Neural crest cell (in vitro differentiated cells): ENCODE measurements at places on chromosomes 1 and 21.

DNA sequence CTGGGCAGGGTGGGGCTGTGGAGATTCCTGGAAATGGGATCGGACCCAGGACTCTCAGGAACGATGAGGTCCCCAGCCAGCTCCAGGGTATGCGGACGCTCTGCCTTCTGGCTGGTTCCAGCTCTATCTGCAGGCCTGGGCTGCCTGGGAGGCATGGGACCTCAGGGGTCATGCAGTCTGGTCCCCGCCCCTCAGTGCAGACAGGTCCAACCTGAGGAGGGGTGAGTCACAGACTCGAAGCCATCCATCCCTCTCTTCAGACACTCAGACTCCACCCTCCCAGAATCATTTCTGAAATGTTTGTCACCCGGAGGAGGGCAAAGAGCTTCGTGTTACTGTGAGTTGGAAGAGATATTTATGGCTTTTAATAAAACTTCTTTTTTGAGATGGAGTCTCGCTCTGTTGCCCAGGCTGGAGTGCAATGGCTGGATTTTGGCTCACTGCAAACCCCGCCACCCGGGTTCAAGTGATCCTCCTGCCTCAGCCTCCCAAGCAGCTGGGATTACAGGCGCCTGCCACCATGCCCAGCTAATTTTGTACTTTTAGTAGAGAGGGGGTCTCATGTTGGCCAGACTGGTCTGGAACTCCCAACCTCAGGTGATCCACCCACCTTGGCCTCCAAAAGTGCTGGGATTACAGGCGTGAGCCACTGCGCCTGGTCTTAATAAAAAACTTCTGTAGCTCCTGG, 5.9 kb upstream of the MYOM3 start:
- DNase-seq, result no peak

- DNase-seq, result no peak
Measured at GRCh38 chr1:12047120-12047876, 15.8 kb upstream of the TNFRSF8 start.

DNA sequence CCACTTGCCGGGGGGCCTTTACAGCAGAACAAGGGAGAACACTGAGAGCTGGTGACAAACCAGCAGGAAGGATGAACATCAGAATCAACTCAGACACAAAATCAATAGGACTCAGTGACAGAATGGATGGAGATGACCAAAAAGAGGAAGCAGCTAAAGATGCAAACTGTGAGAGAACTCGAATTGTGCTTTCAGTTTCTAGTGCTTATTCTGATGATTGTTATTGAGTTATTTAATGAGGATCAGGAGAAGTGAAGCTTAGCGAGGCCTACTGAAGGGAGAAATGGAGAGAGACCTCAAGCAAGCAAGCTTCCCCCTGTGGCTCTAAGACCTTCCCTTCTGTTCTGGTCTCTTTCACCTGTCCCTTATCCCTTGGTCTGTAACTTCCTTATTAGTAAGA, 30.3 kb upstream of the TMEM125 start:
- no peak for DNase-seq

DNA sequence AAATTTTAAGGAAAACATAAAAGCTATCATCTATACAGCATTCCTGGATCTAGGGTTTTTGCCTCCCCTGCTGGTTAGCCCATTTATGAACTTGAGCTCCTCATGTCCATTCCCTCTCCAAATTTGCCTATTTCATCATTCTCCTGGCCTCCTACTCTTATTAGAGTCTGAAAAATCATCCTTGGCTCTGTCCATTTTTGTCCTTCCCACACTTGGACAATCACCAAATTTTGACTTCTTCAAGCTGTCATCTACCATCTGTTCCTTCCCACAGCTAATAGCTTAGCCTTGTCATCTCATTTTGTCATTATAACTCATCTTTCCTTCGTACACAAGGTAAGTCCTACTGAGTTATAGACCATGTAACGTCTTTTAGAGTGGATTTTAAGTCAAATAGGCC, 2.2 kb upstream of the HENMT1 start:
- DNase-seq, result no peak

DNA sequence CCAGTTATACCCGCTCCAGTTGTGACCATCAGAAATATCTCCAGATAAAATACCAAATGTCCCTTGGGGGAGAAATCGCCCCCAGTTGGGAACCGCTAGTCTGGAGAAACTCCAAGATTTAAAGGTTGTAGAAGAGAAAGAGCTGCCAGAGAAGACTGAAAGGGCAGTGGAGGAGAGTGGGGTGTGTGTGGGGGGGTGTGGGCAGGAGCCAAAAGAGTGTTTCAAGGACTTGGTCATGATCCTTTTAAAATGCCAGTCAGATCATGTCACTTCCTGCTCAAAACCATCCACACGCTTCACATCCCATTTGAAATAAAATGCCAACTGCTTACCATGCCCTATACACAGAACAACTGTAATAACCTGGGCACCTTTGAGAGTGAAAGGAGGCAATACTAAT, 3.4 kb upstream of the HEYL start:
- DNase-seq, result no peak

DNA sequence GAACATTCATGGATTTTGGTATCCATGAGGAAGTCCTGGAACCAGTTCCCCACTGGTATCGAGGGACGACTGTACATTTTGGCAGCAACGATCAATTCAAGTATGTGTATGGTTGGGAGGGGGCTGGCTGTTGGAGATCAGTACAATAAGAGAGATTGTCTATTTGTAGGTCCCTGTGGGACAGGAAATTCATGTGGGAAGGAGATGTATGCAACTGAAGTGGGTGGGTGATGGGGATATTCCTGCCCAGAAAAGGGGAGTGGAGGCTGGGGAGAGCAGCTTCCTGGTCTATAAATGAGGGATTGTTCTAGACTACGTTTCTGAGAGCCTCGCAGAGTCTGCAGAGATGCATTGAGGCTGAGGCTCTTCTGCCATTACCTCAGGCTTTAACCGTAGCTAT, 140.2 kb upstream of the MAGI3 start:
- no peak for DNase-seq

DNA sequence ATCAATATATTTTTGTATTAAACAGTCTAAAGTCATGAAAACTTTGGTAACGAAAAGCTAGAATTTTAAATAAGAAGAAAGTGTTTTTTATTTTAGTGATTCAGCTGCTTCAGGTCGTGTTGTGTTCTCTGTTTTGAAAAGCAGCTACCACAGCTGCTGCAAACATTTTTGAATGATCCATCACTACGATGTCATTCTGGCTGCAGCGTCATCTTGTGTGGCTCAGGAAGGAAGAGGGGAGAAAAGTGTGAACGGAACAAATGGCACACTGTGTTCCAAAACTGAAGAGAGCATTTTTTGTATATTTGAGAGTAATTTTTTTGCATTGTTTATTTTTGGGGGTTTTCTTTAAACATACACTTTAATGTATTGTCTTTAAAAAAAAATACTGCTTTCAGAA, 323.0 kb upstream of the ADGRL2 start:
- no peak for DNase-seq

- no peak for DNase-seq
Measured at GRCh38 chr1:205447457-205448341, 8.1 kb downstream of the BLACAT1 start.

DNA sequence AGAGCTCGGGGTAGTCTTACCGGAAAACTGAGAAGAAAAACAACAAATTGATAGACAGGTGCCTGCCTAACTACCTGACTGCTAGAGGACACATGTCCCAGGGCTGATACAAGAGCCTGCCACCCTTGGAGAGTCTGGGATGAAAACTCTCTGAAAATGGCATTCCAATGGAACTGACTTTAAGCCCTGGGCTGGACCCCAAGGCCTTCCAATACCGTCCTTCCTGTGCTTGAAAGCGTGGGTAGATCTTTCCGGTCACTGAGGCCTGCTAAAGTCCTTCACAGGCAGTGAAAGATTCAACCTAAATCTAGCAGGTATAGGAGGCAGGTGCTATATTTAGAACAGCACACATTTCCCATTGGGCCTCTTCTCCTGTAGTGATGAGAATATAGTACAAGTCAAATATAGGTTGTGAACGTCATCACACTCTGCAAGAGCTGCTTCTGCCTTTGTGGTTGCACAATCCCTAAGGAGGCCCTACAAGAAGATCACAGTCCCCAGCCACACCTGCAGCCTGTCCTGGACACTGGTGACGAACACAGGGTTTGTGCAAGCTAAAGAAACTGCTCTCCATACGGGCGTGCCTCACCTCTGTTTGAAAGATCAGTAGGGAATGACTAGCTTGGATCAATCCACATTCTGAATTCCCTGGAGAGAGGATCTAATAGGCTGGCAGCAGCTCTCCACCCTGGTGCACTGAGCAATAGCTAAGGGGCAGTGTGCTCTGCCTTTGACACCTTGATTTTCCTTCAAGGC, 876 bp upstream of the CHML start:
- DNase-seq, result no peak

DNA sequence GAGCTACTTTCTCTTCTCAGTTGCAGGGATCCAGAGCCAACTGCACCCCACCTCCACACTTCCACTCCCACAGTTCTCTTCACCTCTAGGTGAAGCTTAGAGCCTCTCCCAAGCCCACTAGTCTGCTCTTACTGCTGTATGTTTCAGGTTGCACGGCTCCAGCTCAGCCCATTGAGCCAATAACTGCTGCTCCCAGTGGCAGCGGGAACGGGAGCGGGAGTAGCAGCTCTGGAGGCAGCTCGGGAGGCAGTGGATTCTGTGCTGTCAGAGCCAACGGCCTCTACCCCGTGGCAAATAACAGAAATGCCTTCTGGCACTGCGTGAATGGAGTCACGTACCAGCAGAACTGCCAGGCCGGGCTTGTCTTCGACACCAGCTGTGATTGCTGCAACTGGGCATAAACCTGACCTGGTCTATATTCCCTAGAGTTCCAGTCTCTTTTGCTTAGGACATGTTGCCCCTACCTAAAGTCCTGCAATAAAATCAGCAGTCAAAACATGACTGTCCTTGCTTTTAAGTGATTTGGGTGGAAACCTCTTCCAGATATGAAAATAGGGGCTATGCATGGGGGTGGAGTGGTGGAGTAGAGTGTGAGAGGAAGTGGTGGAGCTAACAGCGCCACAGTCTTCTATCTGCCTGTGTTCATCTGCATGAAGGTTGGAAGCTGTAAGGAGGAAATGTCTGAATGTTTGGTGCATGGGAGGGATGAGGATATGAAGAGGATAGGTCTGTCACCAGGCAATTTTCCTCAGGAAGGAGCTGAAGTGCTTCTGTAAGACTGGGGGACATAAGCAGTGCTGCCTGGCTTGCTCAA, 29.6 kb downstream of the CHIA start:
- no peak for DNase-seq

GRCh38 chr1:63682936-63683335, 89.7 kb downstream of the PGM1 start:
- DNase-seq, result no peak

GRCh38 chr1:186643614-186644013, 36.6 kb downstream of the PTGS2 start:
- DNase-seq, result no peak

DNA sequence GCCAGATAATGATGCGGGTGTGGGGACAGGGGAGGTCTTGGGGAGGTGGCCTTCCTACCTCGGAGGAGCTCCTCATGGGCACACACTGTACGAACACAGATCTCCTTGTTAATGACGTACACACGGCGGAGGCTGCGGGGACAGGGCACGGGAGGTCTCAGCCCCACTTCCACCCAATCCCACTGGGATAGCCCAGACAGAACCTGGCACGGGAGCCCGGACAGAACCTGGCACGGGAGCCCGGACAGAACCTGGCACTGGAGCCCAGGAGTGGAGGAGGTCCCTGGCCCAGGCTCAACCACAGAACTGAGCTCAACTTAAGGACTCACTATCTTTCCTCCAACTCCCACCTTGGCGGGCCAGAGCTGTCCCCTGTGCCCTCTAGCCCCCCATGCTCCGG, 5.2 kb downstream of the MFAP2 start:
- no peak for DNase-seq

GRCh38 chr1:5927506-5928370, 64.5 kb downstream of the NPHP4 start:
- DNase-seq, result no peak

GRCh38 chr1:1847890-1848289, 43.0 kb downstream of the GNB1 start:
- no peak for DNase-seq

DNA sequence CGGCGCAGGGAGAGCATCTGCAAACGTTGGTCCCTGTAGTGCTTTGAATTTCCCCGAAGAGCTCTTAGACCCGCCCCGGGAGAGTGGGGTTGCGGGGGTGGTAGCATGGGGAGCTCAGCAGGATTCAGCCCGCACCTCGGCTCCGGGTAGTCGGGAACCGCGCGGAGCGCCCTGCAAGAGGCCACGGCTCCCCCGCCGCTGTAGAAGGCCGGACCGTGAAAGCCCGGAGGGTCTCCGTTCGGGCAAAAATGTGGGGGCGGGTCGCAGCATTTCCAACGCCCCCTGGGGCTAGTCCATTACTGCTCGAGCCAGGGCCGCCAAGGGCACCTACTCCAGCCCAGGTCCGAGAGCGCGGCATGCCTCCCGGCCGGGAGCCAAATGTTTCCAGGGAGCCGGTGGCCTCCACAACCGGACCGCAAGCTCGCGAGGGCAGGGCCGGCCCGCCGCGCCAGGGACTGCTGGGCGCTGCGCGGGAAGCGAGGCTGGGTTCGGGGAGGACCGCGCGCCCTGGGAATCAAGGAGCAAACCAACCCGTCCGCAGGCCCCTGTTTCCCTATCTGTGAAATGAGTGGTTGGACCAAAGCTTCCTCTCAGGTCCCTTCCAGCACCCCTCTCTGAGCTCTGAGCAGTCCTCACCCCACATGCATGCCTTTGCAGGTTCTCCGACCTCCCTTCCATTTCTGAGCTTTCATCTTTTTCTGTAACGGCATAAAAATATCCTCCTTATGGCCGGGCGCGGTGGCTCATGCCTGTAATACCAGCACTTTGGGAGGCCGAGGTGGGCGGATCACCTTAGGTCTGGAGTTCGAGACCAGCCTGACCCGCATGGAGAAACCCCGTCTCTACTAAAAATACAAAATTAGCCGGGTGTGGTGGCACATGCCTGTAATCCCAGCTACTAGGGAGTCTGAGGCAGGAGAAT, 775 bp upstream of the TMEM63A start:
- peak; percentile 47 for DNase-seq

DNA sequence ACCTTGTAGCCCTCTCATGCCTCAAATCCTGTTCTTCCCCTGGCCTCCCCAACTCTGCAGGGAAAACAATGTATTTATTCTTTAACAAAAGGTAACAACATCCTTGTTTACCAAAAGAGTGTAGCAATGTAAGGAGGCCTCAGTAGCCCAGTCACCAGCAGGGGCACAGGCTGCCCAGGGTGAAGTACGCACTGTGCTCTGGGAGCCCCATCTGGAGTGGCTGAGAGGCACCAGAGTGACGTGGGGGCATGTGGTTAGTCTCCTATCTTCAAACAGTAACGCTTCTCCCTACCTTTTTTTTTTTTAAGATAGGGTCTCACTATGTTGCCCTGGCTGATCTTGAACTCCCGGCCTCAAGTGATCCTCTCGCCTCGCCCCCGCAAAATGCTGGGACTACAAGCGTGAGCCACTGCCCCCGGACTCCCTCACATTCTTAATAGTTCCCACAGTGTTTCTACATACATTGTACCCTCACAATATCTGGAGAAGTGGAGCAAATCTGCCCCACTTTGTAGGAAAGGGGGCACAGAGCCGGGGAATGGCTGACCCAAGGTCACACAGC, 51.3 kb upstream of the ECE1 start:
- no peak for DNase-seq

GRCh38 chr1:60657926-60658325, 424.4 kb upstream of the NFIA start:
- no peak for DNase-seq
